ENCODE measurements at places on chromosomes 3 and 15. TPM values are rescaled to one million over a fixed set of nuclear protein-coding genes. Genes with fewer than 3 reads are reported as not detected.

Gene SCN5A
- not detected for polyA plus RNA-seq

Gene GOLGA8M
- polyA plus RNA-seq, result not detected

Gene TLR9
- not detected for polyA plus RNA-seq

Gene SEMA6D
- polyA plus RNA-seq, result not detected

Gene TM4SF18
- not detected for polyA plus RNA-seq

Gene WNT5A
- polyA plus RNA-seq, result not detected

Gene ALPK3
- polyA plus RNA-seq, result not detected
